ENCODE measurements at places on chromosomes 7 and 10. TPM values are rescaled to one million over a fixed set of nuclear protein-coding genes. Genes with fewer than 3 reads are reported as not detected.

ALOX5 gene
- 0.83 TPM for total RNA-seq

SPDYE11 gene
- total RNA-seq, result not detected

BEND7 gene
- total RNA-seq, result 10.5 TPM

MYPN gene
- total RNA-seq, result 3.0 TPM

NFE2L3 gene
- total RNA-seq, result 9.5 TPM

C10orf62 gene
- not detected for total RNA-seq

RHOBTB1 gene
- total RNA-seq, result 12.6 TPM

DRGX gene
- not detected for total RNA-seq

PDE6C gene
- not detected for total RNA-seq

CUBN gene
- 0.08 TPM for total RNA-seq

FGL2 gene
- not detected for total RNA-seq

ZMYND11 gene
- 43.9 TPM for total RNA-seq

FAM149B1 gene
- total RNA-seq, result 7.7 TPM

PARG gene
- total RNA-seq, result 20.2 TPM

PAPOLB gene
- not detected for total RNA-seq

MSS51 gene
- 0.36 TPM for total RNA-seq

ZNF3 gene
- 19.3 TPM for total RNA-seq

RBP3 gene
- not detected for total RNA-seq

CRPPA gene
- 0.60 TPM for total RNA-seq

NPSR1 gene
- not detected for total RNA-seq

ZNF518A gene
- total RNA-seq, result 8.6 TPM

TUBB8 gene
- 0.16 TPM for total RNA-seq

CASD1 gene
- total RNA-seq, result 6.5 TPM

HYAL4 gene
- not detected for total RNA-seq

PTCD1 gene
- 5.4 TPM for total RNA-seq

CPVL gene
- 0.29 TPM for total RNA-seq

TPST1 gene
- 5.7 TPM for total RNA-seq

ODAD2 gene
- total RNA-seq, result not detected

SPOCK2 gene
- total RNA-seq, result 0.45 TPM

PDLIM1 gene
- total RNA-seq, result 208 TPM

HTR5A gene
- total RNA-seq, result not detected

ZPBP gene
- not detected for total RNA-seq

SPAM1 gene
- not detected for total RNA-seq

UCN3 gene
- total RNA-seq, result not detected

MMRN2 gene
- 1.6 TPM for total RNA-seq

Data from A549 treated with Mapracorat at 1 μM for 4 hours (cell line).